ENCODE measurements at places on chromosomes 7 and 10. TPM values are rescaled to one million over a fixed set of nuclear protein-coding genes. Genes with fewer than 3 reads are reported as not detected.

DNA sequence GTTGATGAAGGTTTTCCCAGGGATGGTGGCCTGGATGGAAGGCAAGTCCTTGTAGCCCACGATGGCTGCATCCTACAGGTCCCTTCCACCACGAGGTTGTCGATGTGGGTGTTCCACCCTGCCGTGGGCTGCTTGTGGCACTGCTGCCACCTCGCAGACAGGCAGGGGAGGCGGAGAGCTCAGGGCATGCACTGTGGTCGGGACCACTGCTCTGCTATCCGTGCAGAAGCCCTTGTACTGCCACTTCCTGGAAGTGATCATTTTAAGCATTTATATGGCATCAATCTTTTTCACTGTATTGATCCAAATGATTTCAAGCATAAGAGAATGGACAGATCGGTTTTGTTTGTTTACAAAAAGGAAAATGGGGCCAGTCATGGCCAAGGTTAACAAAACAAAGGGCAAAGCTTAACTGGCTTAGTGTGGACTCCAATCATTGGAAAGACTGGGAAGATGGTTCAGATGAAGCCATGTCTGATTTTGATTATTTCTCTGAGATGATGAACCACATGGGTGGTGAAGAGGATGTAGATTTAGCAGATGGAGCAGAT lies 8.2 kb upstream of the CYP17A1 start:
- DNase-seq = no peak

- no peak for DNase-seq
Measured at GRCh38 chr7:2072042-2072441, 160.7 kb downstream of the MAD1L1 start.

DNA sequence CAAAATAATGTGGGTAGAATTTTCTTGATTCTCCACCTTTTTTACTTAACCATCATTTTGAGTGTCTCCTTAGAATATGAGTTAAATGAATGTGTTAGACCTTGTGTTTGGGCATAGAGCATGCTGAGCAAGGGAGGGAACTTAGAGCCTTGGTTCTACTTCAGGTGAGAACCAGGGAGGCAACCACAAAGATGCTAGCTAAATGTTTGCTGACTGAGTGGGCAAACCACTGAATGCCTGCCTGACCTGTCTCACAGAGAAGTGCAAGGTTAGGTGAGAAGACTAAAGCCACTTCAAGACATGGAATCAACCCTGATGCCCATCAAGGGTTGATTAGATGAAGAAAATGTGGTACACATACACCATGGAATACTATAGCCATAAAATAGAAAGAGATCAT lies 242.6 kb upstream of the ZNF32 start:
- no peak for DNase-seq

CABCOCO1 gene
- not detected for total RNA-seq

NHLRC2 gene
- 58.2 TPM for total RNA-seq
